ENCODE measurements at places on chromosomes 7 and 10.

DNA sequence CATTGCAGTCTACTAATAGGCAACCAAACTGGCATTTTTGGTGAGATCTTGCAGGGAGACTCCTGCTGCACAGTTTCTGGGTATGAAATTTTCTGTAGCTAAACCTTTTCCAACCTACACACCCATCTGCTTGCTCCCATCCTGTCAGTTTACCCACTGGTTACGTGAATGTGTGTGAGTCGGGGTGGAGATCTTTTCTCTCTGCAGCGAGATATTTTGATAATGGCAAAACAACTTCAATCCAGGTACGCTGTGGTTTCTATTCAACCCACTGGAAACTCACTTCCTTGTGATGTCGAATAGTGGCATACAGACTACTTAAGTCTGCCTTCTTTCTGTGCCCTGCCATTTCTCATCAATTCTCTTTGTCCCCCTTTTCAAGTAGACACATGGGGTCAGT, 4.5 kb downstream of the PLEKHA1 start:
- no peak for DNase-seq

DNA sequence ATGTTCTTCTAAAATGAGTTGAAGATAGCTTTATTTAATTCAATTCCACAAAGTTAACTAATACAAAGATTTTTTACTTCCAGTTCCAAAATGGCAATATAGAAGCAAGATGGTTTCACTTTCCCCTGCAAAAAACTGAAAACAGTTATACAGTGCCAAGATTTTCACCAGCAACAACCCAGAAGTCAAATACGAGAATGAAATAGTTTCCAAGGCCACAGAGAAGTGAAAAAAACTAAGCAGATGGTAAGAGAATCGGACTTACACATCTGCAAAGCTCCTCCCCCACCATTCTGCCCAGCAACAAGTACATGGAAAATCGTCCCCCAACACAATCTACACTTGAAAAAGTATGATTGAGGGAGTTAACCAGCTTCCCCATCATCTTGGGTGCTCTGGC, 30.3 kb upstream of the KEL start:
- DNase-seq, result no peak

GRCh38 chr7:68509054-68509453, 1089.2 kb upstream of the AUTS2 start:
- no peak for DNase-seq

GRCh38 chr7:13989126-13989948, at the start of gene ETV1:
ETV1 (minus strand) TSS chr7:13989666; CDS start chr7:13989052, 614 bp downstream.
- peak; percentile 46 for DNase-seq

- no peak for DNase-seq
Measured at GRCh38 chr10:122420624-122421007, 33.8 kb upstream of the ARMS2 start.

DNA sequence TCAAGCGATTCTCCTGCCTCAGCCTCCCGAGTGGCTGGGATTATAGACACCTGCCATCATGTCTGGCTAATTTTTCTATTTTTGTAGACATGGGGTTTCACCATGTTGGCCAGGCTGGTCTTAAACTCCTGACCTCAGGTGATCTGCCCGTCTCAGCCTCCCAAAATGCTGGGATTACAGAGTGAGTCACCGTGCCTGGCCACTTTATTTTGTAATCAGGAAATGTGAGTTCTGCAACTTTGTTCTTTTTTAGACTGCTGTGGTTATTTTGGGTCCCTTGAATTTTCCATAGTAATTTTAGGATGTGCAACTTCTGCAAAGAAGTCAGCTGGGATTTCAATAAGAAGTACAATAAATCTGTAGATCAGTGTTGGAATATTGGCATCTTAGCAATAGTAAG, 96.8 kb downstream of the CYTH3 start:
- no peak for DNase-seq

GRCh38 chr7:7304705-7305450, 122.5 kb downstream of the C1GALT1 start:
- DNase-seq, result no peak

GRCh38 chr7:132065989-132066603, 509.7 kb upstream of the PODXL start:
- DNase-seq, result no peak

DNA sequence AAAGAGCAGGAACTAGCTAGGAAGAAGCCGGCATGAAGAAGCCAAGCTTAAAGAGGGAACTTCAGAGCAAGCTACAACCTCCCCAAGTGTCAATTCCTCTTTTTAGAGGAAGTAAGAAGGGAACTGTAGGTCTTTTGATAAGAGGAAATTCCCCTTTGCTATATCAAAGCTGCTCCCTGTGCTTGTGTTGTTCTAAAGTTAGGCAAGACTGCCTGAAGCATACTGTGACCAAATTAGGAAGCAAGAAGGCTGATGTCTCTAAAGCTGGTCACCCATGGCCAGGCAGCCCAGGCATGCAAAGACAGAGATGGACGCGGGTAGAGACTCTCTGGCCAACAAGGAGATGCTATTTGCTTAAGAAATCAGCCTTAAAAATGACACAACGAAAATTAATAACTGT, 87.9 kb downstream of the RNF216 start:
- no peak for DNase-seq

DNA sequence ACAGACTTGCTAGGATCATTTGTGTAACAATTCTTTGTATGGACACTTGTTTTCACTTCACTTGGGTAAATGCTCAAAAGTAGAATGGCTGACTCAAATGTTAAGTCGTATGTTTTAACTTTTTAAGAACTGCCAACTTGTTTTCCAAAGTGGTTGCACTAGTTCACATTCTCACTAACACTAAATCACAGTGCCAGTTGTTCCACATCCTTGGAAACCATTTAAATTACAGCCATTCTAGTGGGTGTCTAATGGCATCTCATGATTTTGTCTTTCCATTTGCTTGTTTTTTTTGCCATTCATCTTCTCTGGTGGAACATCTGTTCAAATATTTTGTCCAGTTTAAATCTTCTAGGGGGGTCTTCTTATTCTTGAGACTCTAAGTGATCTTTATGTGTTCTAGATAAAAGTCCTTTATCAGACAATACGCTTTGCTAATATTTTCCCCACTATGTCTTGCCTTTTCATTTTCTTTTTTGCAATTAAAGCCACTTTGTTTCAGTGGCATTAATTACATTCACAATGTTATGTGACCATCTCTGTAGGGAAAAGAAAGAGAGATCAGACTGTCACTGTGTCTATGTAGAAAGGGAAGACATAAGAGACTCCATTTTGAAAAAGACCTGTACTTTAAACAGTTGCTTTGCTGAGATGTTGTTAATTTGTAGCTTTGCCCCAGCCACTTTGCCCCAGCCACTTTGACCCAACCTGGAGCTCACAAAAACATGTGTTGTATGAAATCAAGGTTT, 63.9 kb downstream of the ITGB1 start:
- DNase-seq, result no peak

GRCh38 chr10:124568339-124568738, 106.7 kb downstream of the LHPP start:
- no peak for DNase-seq

DNA sequence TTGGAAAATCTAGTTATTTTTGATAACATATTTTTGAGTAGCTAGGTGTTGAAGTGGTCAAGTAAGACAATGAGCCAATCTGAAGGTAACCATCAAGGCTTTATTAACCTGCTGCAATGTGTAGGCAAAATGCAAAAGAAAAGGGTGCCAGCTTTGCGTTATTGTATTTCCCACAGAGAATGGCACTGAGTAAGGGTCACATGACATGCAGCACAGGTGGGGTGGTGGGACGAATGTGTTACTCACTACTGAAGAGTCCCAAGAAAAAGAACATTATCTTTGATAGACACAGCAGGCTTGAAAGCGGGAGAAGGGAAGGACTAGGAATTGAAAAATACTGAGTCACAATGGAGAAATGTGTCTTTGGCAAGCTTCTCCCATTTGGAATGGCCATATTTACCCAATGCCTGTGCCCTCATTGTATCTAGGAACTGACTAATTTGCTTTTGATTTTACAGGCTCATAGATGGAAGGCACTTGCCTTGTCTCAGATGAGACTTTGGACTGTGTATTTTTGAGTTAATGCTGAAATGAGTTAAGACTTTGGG, 898.6 kb upstream of the POT1 start:
- DNase-seq, result no peak

DNA sequence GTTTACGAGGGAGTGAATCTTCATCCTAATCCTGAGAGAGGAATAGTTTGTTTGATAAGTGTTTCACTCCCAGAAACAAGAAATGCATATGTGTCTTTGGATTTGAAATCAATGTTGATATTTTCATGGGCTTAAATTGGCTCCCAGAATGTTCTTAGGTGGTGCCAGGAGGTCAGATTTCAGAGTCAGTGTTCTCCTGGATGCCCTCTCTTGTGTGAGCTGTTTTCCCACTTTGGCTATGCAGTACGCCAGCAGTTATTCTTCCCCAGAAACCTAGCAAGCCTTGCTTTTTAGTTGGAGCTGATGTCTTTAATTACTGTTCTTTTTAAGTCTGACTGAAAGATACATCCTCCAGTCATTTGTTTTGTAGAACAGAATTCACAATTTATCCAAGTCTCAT, 291.4 kb downstream of the DNAJB9 start:
- DNase-seq, result no peak

GRCh38 chr7:84924353-84924752, 262.5 kb downstream of the SEMA3D start:
- DNase-seq, result no peak

DNA sequence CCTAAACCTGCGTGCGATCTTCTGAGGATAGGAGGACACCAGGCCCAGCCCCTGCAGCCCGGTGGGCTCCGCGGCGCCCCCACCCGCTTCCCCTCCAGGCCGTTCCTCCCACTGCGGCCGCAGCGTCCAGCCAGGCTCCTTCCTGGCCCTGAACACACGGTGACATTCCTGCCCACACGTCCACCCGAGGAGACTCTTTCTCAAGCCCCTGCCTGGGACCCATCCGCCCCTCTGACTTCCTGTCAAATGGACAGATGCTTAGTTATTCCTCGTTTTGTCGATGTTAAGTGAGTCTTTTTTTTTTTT, 32.4 kb upstream of the RNF32 start:
- DNase-seq, result no peak

- no peak for DNase-seq
Measured at GRCh38 chr7:36904802-36905201, 180.5 kb upstream of the AOAH start.

DNA sequence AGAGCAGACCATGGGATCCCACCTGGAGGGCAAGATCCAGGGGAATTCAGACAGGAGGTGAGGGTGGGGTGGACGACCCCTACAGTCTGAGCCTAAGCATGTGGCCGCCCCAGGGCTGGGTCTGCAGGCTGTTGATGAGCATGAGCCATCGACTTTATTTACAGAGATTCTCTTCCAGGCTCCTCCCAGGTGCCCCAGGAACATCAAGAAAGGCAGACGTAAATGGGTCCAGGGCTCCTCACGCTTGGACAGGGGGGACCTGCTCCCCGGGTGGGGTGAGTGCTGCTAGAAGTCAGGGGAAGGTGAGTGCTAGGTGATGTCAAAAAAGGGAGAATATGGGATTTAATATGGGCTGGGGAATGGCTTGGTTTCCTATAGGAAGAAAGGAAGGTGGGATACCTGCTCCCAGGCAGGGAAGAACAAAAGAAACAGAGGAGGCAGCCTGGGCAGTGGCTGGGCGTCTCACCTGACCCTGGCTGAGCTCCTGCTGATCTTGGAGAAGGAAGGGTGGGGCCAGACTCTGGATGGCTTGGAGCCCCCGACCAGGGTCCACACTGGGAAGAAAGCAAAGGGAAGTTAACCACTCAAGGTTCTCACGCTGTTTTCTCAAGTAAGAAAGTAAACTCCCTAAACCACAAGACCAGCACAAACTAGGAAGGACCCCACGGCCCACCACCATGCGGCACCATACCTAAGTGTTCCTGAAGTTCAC, 162.1 kb upstream of the SHH start:
- no peak for DNase-seq

DNA sequence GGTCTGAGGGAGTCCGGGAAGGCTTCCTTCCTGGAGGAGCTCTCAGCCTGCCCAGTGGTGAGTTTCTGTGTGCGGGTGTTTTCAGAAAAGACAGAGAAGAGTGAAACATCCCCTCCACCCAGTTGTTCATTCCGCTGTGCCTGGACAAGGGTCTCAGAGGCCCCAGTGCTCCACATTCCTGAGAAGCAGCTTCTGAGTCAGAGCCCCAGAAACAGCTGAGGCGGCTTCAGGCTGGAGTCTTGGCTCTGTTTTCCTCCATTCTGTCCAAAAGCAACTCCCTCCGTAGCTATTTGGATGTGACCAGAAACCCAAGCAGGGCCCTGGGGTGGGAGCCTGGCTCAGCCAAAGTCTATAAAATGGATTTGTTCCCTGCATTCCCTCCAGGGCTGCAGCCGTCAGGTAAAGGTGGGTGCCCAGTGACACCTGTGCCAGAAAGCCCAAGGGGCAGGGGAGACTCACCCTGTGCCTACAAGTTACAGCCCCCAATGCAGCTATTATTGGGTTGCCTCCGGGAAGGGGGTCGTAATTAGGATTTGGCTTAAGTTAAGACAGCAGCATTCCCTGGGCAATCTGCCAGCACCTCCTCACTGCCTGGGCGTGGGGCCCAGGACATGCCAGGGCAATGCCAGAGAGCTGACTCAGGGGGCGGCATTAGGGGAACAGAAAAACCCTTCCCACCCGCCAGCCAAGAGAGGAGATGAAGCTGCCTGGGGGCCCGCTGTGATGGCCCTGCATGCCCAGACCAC, 13.1 kb upstream of the CAMK2G start:
- DNase-seq, result peak; percentile 83

- DNase-seq, result no peak
Measured at GRCh38 chr7:42915356-42915755, 3.5 kb upstream of the C7orf25 start.

DNA sequence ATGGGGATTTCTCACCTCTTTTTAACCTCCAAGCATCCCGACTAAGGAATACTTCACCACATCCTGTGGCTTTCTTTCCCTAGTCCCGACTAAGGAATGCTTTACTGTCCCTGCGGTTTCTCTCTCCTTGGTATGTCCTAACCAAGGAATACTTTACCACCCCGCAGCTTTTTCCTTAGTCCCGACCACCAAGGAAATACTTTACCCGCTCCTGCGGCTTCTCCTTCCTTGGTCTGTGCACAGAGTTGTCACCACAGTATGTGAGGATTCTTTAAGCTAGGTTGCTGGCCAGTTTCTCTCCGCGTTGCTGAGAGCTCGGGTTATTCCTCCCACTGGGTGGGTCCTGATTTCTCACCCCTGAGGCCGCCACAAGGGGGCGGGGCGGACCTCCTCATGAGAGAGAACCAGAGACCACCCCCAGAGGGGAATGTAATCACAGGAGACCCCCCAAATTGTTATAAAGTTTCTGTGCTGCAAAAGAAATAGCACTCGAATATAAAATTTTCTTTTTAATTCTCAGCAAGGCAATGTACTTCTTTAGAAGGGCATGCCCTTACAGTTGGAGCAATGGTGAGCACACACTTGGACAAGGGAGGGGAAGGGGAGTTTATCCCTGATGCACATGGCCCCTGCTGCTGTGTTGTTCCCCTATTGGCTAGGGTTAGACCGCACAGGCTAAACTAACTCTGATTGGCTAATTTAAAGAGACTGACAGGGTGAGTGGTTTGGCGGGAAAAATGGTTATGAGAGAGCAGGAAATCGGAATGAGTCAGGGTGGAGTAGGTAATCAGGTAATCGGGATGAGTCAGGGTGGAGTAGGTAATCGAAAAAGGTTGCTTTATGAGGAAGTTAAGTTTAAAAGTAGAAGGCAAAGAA, 12.8 kb downstream of the SUGCT start:
- DNase-seq, result no peak

GRCh38 chr7:96770758-96771157, 61.1 kb upstream of the SEM1 start:
- DNase-seq, result no peak
